Activated CD8-positive, alpha-beta T cell treated with anti-CD3 and anti-CD28 coated beads for 36 hours (primary cell): ENCODE measurements at places on chromosomes 1 and 21. TPM values are rescaled to one million over a fixed set of nuclear protein-coding genes. Genes with fewer than 3 reads are reported as not detected.

The MROH7 gene
- total RNA-seq, result 0.11 TPM

The E2F2 gene
- total RNA-seq, result 25.3 TPM

The CHIA gene
- not detected for total RNA-seq

The SAMD13 gene
- 1.2 TPM for total RNA-seq

The TRPM2 gene
- total RNA-seq, result 3.7 TPM

The C1QA gene
- not detected for total RNA-seq

The IFFO2 gene
- total RNA-seq, result 23.7 TPM

The SPRR3 gene
- total RNA-seq, result not detected

The RIMS3 gene
- total RNA-seq, result 3.0 TPM

The IL19 gene
- not detected for total RNA-seq

The SERINC2 gene
- total RNA-seq, result not detected

The ELAVL4 gene
- not detected for total RNA-seq

The CSF3R gene
- total RNA-seq, result not detected

The MSH4 gene
- total RNA-seq, result 0.16 TPM

The SLC45A3 gene
- 0.38 TPM for total RNA-seq

DNA sequence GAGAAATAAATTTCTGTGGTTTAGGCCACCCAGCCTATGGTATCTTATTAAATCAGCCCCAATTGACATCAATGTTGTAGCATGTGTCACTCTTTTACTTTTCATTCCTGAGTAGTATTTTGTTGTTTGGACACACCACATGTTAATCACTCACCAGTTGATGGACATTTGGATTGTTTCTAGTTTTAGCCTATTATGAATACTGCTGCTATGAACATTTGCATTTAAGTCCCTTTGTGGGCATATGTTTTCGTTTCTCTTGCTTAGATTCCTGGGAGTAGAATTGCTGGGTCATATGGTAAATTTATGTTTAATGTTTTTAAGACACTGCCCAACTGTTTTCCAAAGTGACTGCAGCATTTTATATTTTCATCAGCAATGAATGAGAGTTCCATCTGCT is 50.2 kb upstream of the NUF2 start:
- no peak for DNase-seq

- no peak for DNase-seq
Observed at GRCh38 chr1:9010781-9011323, 15.4 kb downstream of the SLC2A7 start.

DNA sequence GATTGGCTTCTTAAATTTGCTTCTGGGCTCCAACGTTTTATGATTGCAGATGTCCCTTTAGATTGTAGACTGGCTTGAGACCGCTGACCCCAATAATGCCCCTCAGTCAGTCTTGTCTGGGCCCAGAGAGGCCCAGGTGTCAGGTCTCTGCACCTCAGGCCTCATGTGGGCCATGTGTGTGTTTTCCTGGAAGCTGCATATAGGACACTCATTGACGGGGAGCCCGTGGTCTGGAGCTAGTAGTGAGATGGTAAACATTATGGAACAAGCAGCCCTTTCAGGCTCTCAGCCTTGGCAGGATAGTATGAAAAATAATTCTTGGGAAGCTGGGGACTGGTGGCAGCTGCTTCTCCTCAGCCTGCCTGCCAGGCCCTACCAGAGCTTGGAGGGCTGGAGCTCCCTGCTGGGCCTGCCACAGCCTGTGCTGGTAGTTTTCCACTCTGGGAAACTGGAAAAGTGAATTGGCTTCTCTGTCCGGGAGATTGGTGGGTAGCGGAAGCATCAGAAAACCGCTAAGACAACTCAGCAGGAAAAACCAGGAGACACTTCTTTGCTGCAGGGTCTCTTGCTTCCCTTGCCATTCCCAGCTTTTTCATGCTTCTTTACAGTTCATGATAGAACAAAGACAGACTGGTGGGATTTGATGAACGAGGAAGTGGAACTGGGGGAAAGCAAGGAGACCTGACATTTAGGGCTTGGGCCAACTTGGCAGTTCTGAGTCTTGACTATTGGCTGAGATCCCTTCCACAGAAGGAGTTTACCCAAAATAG is 57.8 kb upstream of the HSD17B7 start:
- no peak for DNase-seq

GRCh38 chr1:107691540-107691939 is 273.4 kb downstream of the VAV3 start:
- DNase-seq, result no peak

GRCh38 chr1:34479731-34480130 is 275.1 kb upstream of the GJB5 start:
- no peak for DNase-seq

GRCh38 chr1:31487143-31487542 is 74.1 kb downstream of the SERINC2 start:
- no peak for DNase-seq

DNA sequence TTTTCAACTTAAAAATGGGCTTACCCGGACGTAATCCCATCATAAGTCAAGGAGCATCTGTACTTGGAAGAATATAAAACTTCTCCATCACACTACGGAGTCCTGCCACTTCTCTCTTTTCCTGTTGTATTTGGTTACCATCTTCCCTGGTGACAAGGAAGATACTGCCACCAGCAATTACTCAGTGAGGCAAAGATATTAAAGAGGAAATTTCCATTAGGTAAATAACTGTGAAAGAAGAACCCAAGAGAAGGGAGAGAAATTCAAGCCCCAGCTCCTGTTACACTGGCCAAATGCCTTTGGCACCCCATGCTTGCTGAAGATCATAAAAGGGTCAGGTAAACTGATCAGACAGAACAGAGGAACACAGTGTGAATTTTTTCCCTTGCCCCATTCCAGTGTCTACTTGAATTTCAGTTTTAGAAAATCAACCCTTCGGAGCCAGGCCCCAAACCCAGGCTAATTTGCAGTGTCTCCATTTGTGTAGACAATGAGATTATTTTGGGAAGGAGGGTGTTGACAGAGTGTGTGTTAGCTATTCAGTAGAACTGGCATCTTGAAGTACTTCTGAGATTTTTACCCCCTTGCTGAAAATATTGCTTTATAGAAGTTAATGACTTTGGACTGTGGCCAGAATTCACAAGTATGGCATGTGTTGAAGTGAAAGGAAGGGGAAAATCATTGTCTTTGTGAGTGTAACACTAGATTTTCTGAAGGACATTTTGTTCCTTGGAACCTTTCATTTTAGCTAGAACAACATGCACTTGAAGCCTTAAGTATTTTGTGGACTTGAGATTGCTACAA is 167.1 kb downstream of the DHRS3 start:
- DNase-seq, result no peak

DNA sequence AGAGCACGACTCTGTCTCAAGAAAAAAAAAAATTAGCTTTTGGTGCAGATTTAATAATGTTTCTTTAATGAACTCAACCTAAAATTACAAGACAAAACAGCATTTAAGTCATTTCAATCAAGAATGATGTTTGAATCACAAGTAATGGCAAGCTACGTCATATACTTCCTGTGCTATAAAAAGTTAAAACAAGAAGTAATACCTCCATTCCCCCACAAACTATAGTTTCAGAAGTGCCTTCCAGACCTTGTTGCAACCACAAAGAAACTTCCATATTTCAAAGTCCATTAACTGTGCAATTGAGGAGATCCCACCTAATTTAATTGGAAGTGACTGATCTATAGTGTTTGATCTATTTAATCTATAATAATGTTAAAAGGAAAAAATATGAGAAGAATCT is 15.1 kb downstream of the NRDC start:
- no peak for DNase-seq

- no peak for DNase-seq
Observed at GRCh38 chr1:179826626-179827280, 50.9 kb downstream of the TOR1AIP2 start.

DNA sequence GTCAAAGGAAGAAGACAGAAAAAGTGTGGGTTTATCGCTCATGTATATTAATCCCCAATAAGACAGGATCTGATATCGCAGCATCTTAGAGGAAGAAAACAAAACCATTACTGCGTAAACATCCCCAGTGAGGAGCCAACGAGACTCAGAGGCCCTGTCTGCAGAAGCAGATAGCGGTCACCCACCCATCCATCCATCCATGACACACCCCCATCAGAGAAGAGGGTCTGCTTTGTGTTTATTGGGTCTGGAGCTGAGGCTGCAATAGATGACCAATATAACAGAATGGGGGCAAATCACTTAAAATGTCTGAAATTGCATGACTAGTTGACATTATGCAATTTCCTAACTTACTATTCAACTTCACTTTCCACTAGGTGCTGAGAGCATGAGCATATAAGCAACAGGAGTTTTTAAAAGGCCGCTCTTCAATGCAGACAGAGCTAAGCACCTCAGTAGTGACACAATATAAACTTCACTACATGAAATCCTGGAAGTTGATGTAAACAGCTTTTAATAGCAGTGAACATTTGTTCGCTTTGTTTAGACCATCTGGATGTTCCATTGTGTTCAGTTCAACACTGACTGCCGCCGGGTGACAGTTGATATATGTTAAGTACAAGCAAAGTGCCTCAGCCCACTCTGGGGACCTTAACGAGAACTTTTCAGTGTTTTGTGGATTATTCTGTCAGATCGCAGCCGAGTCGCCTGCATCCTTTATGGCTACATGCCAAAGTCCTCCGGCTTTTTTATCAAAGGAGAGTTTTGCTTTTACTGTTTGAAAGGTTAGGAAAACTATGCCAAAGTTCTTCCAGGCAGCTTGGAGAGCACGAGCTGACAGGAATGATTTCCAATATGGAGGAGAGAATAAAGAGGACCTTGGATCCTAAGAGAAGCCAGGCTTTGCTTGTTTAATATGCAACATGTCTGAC is 167.5 kb downstream of the ZNF281 start:
- DNase-seq, result no peak

DNA sequence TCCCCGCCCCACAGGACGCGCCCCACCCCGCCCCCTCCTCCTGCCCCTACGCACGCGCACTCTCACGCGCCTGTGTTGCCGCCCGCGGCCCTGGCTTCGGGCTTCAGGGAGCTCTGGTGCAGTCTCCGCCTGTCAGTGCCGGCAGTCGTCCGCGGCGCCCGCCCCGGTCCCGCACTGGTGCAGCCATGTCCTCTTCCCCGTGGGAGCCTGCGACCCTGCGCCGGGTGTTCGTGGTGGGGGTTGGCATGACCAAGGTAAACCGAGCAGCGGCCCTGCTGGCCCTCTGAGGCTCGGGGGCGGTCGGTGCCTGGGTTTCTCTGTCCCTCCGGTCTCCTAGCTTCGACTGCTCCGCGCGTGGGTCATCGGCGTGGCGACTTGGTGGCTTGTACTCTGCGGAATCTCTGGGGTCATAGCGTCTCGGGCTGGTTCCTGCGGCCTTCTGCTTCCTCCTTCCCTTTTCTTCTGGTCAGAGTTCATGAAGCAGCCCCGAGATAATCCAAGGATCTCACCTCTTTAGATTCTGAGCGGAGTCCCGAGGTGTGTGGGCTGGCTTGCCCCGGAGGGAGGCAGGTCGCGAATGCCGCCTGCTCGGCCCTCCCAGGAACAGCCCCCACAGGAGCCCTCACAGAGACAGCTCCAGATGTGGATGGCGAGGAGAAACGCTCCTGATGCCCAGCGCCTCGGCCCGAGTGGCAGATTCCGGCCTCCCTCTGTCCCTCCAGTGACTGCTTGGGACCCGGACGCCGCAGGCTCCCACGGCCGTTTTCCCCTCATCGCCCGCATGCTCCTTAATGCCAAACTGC is at the start of gene SCP2:
TSS of gene SCP2 (plus strand) at position 65 of the 803 bp plus-strand sequence. CDS start at position 186, 121 bp downstream.
- DNase-seq, result peak; percentile 78

DNA sequence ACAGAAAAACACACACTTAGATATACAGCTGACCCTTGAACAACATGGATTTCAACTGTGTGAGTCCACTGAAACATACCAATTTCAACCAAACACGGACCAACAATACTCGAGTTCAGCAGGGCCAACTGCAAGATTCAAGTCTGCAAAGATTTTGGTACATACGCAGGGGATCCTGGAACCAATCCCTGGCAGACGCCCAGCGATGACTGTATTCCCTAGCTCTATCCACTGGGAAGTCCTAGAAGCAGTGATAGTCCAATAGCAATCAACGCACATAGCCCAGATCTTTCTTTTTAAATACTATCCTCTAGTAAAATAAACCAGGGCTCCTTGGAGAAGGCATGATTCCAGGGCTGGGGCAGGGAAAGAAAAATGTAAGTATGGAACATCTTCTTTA is 9.0 kb downstream of the DDX59 start:
- DNase-seq, result no peak

DNA sequence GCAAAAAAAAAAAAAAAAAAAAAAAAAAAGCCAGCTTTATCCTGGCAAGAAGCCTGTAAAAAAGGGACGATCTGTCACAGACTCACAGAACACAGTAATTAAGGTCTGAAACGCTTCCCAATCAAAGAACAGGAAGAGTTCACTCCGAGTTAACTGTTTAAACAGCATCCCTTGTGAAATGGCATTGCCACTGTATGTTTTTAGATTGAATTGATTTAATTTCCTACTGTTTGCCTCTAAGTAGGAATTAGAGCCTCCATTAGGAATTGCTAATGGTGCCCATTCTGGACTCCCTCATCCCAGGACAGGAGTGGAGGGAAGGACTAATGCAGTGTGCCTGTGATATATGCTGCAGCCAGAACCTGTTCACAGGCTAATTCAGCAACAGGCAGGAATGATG is 370.8 kb downstream of the RWDD3 start:
- no peak for DNase-seq

GRCh38 chr1:173414136-173414535 is 63.0 kb upstream of the PRDX6 start:
- DNase-seq, result no peak

DNA sequence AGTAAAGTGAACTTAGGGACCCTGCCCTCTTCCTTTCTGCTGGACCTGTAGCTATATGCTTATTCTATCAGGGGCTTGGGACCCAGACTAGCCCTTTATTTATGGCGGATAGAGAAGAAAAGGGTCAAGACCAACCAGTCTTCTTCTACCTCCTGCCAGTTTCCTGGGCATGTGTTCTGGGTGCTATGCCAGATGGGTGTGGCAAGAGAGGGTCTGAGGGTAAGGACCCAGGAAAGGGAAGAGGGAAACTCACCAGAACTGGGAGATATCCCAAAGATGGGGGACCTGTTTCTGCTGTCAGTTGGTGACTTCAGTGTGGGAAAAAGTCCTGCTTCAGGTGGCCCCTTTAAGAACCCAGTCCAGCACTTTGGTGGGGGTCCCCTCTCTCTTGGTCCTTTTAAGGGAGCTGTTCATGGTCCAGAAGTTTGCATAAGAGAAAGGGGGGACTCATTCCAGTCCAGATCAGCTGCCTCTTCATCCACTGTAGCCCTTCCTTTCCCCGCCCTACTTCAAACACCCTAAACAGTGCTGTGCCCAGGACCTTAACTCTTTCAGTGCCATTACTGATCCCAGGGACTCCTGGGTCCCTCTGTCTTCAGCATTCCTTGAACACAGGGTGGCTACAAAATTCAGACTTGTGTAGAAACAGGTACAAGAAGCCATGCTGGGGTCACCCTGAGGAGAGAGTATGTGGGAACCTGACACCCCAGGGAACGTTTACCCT is 18.4 kb downstream of the SSR2 start:
- no peak for DNase-seq

DNA sequence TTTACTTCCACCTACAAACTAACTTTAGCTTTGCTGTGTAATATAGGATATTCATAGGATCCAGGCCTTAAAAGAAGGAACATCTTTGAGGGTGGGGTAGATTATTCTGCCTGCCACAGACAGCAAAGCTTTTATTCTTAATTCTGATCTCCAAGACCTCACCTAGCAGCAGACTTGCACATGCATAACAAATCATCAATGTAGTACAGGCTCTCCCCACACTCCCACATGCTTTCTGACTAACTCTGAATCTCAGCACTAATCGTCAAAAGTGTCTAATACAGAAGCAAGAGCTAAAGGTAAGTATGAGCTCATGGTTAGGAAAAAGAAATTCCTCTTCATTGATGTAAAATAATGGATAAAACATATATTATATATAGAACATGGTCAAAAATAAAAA is 1468.5 kb upstream of the B3GALT2 start:
- no peak for DNase-seq

GRCh38 chr1:56803561-56804156 is 15.5 kb downstream of the FYB2 start:
- peak; percentile 22 for DNase-seq
